ENCODE measurements at places on chromosomes 16 and 17.

DNA sequence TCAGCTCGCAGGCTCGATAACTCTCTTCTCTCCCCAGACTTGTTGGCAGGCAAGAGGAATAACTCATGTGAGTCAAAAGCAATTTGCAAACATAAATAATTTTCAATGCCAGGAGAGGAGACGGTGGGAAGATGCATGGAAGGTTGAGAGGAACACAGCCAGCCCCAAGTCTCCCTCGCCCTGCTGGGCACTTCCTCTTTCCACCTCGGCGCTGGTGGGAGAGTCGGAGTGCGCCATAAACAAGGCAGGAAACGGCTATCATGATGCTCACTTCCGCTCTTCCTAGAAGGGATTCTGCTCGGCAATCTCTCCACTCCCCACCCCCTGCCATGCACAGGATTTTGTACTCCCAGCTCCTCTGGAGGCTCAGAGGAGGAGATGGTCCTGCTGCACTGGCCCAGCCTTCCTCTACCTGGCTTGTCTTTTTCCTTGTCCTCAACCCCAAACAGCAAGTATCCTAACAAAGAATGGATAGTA lies 13.0 kb downstream of the CBX4 start:
- DNase-seq: no peak

DNA sequence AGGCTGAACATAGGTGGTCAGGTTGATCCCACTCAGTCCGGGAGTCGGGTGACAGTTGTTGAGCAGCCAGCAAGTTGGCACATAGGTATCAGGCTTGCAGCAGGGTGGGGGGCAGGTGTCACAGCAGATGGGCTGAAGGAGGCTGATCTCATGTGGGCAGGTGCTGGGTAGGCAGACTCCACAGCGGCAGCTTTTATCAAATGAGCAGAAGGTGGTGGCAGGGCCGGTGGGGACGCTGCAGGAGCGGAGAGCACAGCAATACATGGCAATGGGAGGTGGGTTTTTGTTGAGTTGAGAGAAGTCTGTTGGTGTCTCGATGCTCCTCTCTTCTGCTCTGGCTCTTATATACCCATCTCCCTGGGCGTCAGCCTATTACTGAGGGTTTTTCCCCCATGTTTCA lies at the start of gene KRTAP3-1:
Gene KRTAP3-1, minus strand, starts transcription at position 318 of the 400 bp plus-strand sequence. Its CDS starts 54 bp downstream, at position 264.
- DNase-seq: no peak

DNA sequence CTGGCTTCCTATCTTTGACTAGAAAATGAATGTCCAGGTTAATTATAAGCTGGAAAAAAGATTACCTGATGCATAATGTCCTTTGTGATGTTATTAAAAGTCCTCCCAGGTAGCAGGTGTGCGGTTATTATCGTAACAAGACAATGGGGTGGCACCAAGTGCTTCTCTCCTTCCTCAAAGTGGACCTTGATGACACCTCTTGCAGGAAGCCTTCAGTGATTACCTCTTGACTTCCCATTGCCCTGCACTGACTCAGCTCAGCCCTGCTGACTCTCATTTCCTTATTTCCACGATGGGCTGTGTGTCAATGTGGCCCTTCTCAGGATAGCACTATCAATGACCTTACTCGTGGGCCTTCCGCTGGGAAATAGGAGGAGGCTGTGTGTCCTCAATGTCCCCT lies 477.4 kb upstream of the CCL2 start:
- no peak for DNase-seq

DNA sequence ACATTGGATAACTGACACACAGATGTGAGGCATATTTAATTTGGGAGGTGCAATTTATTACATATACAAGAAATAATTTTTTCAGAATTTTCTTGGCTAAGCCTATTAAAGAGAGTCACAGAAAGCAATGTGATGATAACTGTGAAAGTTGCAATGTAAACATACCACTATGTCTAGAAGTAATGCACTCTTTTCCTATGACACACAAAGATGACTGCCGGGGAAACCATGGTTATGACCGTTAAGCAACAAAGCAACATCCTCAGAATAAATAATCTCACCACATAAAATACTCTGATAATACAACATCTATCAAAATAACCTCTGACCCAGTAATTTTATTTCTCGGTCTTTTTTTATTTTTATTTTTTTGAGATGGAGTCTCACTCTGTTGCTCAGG lies 10.5 kb upstream of the QRICH2 start:
- DNase-seq: no peak

- DNase-seq: no peak
Observed at GRCh38 chr17:34169496-34169895, 85.6 kb upstream of the CCL2 start.

DNA sequence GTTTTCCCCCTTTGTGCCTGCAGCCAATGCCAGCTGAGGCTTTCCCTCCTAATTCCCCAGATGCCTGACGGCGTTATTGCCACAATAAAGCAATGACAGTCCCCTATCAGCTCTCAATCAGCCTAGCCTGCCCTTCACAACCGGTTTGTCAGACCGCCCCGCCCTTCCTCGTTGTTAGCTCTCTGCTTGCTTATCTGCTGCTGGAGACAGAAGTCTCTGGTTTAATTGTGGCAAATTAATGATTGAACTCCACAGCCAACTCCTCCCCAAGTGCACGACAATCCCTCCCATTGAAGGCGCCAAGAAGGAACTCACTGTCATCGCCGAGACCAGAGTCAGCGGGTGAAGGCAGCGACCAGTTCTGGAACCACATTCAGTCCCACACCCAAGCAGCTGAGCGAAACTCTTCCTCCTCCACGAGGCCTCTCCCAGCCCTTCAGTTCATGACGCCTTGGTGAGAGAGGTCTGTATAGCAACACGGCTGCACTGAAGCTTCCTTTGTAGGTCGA lies 474.4 kb downstream of the SLC39A11 start:
- DNase-seq: peak; percentile 1

DNA sequence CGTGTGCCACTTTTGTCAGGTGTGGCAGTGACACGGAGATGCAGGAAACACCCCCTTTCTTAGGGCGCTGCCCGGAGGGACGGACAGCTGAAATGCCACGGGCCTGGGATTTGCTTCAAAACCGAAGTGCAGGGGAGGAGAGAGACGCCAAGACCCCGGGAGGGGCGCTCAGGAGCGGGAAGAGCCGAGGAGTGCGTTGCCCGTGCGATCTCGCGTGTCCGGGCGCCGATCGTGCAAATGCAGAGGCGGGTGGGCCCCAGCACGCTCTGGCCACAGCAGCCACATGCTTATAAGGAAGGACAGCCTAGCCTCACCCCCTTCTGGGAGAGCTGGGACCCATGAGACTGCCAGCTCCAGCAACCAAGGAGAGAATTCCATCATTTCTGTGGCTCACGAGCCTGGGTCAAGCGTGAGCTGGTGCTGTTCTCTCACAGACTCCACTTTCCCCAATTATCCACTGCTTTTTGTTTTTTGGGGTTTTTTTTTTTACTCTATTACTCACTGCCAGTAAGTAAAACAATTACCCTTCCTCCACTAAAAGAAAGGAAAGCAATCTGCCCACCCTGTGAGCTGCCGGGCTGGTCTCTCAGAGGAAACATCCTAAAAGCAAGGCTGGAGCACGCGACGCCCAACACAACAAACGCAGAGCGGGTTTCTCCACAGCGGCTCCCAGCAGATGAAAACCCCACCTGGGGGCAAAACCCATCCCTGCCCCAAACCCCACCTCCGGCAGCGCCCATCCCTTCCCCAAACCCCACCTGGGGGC lies 27.2 kb upstream of the C16orf95 start:
- DNase-seq: no peak

- DNase-seq: no peak
Observed at GRCh38 chr16:64398793-64399192, 723.1 kb downstream of the CDH11 start.

DNA sequence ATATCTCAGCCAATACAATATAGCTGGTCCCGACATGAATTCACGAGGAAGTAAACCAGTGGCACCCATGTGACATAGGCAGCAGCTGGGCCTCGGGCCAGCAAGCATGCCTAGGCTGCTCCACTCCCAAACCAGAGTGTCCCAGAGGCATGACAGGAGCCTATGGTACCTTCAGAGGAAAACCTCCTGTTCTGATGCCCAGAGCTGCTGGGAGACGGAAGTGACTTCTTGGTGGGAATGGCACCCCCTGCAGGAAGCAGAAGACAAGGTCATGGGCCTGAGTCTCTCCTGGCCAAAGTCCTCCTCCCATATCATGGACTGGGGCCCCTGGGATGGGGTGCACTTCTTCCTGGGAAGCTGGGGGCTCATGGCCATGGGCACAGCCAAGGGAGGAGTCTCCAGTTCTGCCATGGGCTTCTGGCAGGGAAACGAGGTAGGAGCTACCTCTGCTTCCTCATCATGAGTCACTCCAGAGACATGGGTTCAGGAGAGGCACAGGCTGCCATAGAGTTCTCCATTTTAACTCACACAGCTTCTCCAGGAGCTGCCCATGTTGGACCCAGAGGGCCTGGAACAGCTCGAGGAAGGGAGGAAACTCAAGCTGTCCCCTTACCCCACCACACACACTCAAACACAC lies 13.4 kb downstream of the FBF1 start:
- DNase-seq: no peak

DNA sequence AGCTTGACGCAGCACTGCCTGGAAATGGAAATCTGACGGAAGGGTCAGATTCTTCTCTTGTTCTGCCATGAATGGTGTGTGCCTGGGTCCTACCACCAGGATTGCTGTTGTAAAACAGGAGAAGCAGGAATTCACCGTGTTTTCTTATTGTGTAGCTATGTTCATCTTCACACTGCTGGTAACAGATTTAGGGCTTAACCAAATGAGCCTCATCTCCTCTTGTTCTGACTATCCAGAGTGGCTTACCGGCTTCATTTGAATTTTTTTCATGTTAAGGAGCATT lies 97.3 kb upstream of the CHMP6 start:
- no peak for DNase-seq
